ENCODE measurements at places on chromosomes 7 and 10.

DNA sequence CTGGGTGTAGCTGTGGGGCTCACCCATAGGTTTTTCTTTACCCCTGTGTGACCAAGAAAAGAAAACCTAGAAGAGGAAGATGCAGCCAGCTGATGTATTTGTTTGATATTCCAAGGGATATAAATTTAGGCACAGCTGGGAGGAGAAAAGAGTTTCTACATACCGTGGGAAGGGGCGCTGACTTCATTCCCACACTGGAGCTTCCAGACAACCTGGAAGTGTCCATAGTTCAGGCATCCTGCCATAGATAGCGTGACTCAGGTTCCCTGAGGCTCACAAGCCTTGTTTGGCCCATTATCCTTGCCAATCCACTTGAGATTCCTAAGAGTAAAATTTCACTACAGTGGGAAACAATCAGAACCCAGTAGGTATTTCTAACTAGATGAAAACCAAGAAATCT, 371.7 kb upstream of the NRP1 start:
- no peak for DNase-seq

DNA sequence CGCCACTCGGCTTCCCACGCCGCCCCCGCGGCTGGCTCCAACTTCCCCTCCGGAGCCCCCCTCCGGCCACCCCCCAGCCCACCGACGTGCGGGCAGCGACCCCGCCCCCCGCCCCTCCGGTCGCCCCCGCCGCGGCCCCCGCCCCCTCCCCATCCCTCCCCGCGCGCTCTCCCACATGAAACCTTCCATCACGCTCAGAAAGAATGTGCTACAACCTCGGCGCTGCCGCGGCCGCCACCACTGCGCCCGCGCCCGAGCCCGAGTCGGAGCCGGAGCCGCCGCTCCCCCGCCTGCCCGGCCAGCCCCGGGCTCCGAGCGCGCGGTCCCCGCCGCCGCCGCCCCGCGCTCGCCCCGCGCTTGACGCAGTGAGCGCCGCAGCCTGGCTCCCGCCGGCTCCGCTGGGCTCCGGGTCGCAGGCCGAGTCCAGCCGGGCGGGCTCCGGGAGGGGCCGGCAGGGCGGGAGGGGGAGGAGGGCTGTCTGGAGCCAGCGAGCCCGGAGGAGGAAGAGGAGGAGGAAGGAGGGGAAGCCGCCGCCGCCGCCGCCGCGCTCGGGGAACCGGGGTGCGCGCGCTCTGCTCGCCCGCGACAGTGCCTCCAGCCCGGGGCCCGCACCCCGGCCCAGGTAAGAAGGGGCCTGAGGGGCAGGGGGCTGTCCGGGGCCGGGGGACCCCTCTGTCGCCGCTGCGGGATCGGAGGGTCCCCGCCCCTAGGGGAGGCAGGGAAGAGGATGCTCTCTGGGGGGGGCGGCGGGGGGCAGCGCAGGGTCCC, 4.3 kb upstream of the ELFN1 start:
- DNase-seq, result no peak

DNA sequence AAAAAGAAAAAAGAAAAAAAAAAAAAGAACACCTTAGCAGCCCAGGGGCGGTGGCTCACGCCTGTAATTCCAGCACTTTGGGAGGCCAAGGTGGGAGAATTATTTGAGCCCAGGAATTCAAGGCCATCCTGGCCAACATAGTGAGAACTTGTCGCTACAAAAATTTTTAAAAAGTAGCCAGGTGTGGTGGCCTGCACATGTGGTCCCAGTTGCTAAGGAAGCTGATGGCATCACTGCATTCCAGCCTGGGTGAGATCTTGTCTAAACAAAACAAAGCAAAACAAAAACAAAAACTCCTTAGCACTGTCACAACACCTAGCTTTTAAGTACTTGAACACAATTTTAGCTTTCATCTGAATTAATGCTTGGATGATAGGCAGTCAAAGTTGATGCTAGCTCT, 86.3 kb upstream of the MKLN1 start:
- DNase-seq, result no peak

GRCh38 chr10:43053825-43054224, 23.0 kb upstream of the RET start:
- no peak for DNase-seq

DNA sequence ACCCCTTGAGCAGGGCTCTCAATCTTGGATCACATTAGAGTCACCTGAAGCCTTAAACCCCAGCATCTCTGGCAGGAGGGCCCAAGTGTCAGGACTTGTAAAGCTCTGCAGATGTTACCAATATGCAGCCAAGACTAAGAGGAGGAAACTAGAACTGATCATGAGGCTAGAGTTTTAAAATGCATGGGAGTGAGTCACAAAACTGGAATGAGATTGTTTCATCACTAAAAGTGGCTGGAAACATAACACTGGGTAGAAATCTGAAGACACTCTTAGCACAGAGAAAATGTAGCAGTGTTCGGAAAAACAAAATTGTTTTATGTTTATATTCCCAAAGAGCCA, 63.3 kb upstream of the GHITM start:
- no peak for DNase-seq

- DNase-seq, result no peak
Observed at GRCh38 chr10:85280014-85280413, 951.6 kb downstream of the CCSER2 start.

DNA sequence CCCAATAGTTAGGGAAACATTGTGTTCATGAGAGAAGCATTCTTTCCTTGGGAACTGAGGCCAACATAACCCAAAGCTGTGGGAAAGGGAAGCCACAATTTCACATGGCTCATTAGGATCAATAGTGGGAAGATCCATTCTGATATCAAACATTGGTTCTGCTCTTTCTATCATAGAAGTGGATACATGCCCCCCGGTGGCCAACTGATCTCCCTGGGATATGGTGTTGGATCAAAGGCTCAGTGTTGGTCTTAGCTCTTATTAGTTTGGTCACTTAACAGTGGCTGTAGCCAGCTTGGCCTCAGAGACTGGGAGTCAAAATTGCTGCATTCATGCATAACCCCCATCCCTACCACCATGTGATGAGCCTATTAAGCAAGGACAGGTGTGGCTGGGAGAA, 6.7 kb upstream of the GIMAP4 start:
- DNase-seq, result no peak

GRCh38 chr10:1379601-1380000, 323.4 kb downstream of the WDR37 start:
- DNase-seq, result no peak

All from NCI-H187 treated with DMSO at 0.1 percent for 48 hours (cell line).